ENCODE measurements at places on chromosomes 1 and 21. TPM values are rescaled to one million over a fixed set of nuclear protein-coding genes. Genes with fewer than 3 reads are reported as not detected.

The CD164L2 gene
- 2.3 TPM for total RNA-seq

The FCRL2 gene
- 0.46 TPM for total RNA-seq

DNA sequence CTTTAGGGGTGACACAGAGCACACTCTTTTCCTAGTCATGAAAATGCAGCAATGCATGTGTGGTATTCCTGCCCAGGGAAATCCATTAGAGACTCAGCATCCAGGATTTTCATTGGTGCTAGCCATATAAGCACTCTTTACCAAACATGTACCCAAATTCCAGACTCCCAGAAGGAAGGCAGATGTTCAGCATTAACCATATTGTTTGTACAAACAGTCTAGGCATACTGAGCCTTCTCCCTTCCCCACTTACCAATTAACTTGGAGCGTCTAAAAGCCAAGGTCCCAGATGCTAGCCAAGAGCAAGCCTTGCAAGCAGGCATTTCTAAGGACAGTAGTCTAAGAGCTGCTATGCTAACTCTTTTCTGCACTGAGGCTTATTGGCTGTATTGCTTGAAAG lies 27.9 kb downstream of the ZBED6 start:
- DNase-seq, result no peak

DNA sequence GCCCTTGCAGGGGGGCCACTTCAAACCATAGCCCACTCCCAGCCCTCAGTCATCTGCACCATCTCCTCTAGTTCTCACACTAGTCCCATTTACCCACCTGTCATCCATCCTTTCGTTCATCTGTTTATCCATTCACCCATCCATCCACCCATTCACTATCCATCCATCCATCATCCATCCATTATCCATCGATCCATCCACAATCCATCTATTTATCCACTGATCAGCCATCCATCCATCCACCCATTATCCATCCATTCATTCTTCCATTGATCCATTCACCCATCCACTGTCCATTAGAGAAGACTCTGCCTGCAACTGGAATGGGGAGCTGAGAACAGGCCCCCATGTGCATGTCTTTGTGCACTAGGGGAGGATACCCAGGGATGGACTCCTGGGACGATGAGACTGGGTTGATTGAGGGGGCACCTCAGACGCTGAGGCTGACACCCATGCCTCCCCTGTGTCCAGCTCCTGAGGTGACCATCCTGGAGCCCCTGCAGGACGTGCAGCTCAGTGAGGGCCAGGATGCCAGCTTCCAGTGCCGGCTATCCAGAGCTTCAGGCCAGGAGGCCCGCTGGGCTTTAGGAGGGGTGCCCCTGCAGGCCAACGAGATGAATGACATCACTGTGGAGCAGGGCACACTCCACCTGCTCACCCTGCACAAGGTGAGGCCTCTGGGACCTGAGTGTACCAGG lies 97.9 kb downstream of the TRIM11 start:
- DNase-seq, result no peak

DNA sequence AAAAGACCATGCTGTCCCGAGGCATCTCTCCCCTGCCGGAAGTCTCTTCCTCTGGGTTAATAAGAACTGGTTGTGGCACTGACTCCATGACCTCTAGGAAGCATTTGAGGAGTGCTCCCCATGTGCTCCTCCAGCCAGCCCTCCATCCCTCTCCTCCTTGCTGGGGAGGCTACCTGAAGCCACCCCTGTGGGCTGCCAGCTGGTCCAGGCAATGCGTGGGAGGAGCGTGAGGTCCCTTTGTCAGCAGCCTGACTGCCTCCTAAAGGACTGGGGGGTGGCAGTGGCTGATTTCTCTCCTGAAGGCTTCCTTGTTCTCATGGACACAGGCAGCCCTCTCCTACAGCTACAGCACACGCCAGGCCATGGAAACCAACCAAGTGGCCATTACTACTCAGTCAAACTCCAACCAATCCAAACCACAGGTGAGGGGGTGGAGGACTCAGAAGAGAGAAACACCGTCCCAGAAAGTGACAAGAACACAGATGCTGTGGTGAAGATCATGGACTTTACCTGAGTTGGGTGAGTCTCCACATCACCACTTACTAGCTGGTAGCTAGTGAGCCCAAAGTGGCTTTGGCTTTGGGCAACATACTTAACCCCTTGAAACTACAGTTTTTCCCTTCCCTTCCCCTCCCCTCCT lies 35.2 kb downstream of the NENF start:
- no peak for DNase-seq

GRCh38 chr1:15452866-15453571 lies 3.5 kb upstream of the CELA2A start:
- no peak for DNase-seq
